ENCODE measurements at places on chromosomes 4 and X.

- peak; percentile 5 for DNase-seq
These were observed 20.6 kb upstream of the MAML3 start for GRCh38 chr4:140174543-140174942.

DNA sequence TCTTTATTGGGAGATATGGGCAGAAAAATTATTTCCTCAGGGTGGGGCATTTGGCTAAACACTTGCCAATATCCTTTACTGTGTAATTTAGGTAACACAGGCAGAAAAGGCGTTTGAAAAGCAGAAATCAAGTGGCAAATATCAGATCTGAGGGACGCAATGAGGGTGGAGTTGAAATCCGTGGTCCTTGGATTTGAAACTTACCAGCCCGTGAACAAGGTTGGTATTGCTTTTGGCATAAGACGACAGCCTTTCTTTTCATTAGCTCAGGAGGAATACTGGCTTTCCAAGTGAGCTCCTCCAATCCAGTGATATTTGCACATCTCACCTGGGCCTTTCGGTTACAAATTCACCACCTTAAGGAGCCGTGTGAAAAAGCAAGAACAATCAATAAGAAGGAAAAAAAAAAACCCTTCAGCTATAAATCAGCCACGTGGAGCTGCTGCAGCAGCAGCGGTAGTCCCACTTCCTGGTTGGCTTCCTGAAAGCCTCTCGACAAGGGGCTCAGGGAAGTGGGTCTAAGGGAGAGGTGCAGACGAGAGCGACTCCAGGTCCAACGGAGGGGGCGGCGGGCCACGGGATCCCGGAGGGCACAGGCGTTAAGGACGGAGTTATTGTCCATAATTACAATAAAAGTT is 734 bp upstream of the GALNT7 start:
- peak; percentile 51 for DNase-seq

DNA sequence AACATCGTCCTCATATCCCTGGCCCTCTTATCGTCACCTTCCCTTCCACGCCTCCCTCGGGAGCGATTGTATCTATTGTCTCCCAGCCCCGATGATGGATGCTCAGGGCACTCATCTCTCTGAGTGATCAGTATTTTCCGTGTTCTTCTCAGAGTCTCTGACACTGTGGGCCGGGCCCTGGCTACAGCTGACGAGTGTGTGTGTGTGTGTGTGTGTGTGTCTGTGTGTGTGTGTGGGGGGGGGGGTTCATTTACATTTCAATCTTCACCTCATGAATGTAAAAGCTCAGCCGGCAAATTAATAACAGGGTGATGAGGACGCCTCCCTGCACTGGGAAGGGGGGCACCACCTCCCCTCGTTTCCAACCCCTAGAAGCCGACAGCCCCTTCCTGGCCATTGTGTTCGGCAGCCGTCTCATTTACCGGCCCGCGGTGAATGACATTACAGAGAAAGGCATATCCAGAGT is 159.5 kb downstream of the SHOX start:
- no peak for DNase-seq

DNA sequence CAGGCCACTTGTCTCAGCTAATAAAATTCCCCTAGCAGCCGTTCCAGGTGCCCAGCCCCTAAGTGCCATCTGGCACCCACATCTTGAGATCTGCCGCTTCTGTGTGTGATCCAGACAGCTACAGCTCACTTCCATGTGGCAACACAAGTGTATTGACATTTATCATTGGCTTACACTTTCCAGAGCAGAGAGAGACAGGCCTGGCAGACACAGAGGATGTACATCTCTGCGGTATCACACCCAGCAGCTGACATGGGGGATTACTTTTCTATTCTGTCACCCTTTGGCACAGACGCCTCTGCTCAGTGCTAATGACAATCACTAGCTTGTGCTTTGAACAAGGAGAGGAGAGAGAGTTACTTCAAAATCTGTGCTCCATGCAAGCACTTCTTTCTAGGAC is 195.9 kb downstream of the KDR start:
- DNase-seq = no peak

GRCh38 chr4:150385606-150386005 is 196.3 kb upstream of the MAB21L2 start:
- peak; percentile 90 for DNase-seq

- DNase-seq = no peak
These were observed 426 bp upstream of the XIAP start for GRCh38 chrX:123859409-123859845.

GRCh38 chr4:14138106-14138505 is 510.6 kb upstream of the BOD1L1 start:
- DNase-seq = no peak

- no peak for DNase-seq
These were observed 52.5 kb upstream of the INTU start for GRCh38 chr4:127580300-127580699.

DNA sequence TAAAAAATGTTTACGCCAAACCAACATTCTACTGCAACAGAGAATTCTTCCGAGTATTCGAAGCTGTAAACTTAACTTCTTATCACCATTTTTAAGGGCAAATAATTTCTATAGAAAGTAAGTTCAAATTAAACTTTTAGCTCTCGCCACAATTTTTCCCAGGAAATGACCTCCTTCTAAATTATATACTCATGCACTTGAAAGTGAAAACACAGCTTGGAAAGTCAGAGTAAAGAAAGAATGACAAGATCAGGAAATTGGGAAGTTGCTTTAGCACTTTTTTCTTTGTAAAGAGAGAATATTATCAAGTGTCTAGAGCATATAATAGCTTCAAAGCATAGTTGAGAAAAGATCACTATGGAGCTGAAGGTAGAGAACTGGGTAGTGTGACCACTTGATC is 1.2 kb downstream of the CYBB start:
- DNase-seq = no peak

GRCh38 chr4:66216252-66216651 is 546.0 kb upstream of the EPHA5 start:
- DNase-seq = no peak

DNA sequence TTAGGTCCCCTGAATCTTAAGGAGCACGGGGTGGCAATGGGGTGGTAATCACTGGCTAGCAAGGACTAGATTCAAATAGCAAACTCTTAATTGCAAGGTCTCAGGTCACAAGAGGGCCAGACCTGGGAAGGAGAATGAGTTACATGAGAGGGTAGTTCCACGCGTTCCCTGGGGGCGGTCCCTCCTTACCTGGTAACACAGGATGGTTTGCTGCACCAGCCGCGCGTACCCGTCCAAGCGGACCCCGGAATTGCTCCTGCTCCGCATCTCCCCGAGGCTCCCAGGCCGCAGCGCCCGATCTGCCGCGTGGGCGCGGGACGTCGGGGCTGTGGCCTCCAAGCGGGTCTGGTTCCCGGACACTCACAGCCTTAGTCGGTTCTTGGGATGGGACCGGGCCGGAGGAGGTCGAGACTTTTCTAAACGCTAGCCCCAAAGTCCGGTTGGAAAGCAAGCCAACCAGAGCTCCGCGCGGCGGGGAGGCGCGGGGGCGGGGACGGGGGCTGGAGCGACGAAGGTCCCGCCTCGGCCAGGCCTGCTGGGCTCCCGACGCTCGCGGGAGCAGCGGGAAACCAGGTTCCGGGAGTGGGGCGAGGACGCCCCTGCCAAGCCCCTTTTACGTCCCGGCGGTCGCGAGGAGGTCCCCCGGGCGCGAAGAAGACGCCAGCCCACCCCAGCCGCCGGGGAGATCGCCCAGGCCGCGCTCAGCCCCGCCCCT is at the start of gene PHKA2:
PHKA2 (minus strand) TSS at position 449 of the 715 bp plus-strand sequence; CDS start at position 267, 182 bp downstream.
- no peak for DNase-seq

DNA sequence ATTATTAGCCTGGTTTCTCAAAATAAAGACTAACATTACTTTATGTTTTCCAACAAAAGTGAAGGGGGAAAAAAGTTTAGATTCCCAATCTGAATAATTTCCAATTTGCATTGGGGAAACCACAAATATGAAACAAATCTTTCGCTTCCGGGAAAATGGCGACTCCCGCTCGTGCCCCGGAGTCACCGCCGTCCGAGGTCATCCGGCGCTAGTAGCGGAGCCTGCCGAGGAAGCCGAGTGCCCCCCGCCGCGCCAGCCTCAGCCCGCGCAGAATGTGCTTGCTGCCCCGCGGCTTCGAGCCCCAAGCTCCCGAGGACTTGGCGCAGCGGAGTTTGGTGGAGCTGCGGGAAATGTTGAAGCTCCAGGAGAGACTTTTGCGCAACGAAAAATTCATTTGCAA is 75.0 kb upstream of the TMPRSS11A start:
- DNase-seq = no peak

GRCh38 chr4:44157611-44158277 is 290.9 kb downstream of the KCTD8 start:
- DNase-seq = peak; percentile 60

DNA sequence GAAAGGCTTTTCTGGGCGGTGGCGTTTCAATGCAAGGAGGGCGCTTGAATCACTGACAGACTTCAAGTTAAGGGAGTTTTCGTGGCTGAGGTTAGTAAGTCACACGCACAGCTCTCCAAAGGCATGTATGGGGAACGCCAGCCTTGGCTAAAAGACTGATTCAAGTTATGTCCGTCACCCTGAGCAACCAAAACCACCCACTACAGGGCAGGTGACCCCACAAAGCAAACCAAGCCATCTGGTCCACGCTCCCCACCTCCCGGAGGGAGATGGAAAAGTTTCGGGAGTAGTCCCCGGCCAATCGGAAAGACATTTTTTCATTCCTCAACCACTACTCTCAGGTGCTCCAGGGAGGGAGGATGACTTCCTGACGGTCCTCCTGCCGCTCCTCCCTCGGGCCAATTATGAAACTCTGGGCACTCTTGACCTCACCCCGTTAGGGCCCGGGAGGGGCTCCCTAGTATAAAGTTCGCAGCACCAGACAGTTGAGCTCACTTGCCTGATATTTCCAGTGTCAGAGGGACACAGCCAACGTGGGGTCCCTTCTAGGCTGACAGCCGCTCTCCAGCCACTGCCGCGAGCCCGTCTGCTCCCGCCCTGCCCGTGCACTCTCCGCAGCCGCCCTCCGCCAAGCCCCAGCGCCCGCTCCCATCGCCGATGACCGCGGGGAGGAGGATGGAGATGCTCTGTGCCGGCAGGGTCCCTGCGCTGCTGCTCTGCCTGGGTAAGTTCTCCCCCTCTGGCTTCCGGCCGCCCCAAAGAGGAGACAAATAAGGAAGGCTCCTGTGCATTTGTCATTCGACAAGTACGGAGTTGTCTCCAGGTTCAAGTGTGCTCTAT is at the start of gene EREG:
EREG (plus strand) TSS at position 494 of the 840 bp plus-strand sequence; CDS start at position 658, 164 bp downstream.
- DNase-seq = peak; percentile 58
